ENCODE measurements at places on chromosomes 11 and 22.

GRCh38 chr11:1217151-1217550 is 5.7 kb upstream of the MUC5B start:
- DNase-seq, result no peak

DNA sequence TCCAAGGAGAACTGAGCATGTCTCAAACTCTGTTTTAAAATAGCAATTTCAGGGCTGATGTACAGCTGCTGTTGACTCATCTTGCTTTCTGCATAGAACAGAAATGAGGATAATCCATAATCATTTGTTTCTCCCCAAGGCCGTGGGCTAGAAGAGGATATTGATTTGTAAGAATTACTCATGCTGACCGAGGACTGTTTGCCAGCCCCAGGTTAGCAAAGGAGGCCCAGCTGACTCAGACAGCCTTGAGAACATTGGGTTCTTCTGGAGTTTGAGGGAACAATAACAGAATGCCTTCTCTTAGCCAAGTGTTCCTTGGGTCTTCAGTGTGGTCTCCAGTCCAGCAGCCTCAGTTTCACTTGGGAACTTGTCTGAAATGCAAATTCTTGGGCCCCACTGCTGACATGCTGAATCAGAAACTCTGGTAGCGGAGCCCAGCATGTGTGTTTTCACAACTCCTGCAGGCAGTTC is 92.0 kb downstream of the ZC3H12C start:
- DNase-seq, result peak; percentile 43

DNA sequence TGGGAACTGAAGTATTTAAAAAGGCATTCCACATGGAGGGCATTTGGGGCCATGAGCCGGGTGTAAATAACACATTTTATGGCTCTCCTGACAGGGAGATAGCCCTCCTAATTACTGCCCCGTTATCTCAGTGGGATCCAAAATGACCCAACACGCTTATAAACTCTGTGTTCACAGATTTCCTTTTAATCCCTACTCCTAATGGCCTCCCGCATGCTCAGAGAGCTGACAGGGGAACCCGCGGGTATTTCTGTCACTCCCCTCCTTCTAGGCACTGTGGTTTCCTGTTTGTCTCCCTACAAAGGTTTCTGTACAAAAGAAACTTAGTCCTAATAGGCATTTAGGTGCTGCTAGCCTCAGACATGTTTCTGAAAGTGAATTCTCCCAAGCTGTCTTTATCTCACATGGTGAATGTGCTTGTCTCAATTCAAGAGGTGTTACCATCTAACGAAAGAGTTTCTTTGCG is 202.8 kb upstream of the SEZ6L start:
- DNase-seq, result no peak

GRCh38 chr11:111460340-111460739 is 51.8 kb downstream of the BTG4 start:
- no peak for DNase-seq

GRCh38 chr11:102530558-102530957 is at the start of gene MMP7:
MMP7 (minus strand) TSS chr11:102530747; CDS start chr11:102530700, 47 bp downstream.
- DNase-seq, result peak; percentile 60

- no peak for DNase-seq
These were observed 18.9 kb upstream of the SUSD2 start for GRCh38 chr22:24162436-24162835.

GRCh38 chr11:40166892-40167291 is 1292.6 kb downstream of the LRRC4C start:
- no peak for DNase-seq

DNA sequence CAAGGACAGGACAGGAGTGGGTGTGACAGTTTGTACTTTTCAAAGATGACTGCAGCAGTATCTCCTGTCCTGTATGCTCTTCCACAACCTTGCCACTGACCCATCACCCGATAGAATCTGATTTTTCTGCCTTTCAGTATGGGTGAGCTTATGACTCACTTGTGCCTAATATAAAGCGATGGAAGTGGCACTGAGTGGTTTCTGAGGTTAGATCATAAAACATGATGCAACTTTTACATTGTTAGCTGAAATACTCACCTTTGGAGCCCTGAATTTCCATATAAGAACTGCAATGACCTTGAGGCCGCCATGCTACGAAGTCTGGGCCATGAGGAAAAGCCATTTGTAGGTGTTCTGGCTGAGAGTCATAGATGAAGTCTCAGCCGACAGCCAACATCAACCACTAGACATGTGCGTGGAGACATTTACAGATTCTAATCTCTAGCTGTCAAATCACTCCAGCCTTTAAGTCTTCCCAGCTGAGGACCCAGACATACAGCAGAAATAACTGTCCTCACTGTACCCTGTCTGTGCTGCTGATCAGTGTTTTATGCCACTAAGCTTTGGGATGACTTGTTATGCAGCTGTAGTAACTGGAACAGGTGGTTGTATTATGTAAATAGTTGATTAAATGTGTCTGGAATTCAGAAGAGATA is 105.9 kb upstream of the ARHGAP20 start:
- peak; percentile 61 for DNase-seq

GRCh38 chr11:14290422-14290821 is 68.6 kb downstream of the RRAS2 start:
- no peak for DNase-seq

All from fibroblast of the aortic adventitia (primary cell).